Heart right ventricle (tissue), 16 donors: ENCODE measurements at places on chromosomes 2 and 18. TPM values are rescaled to one million over a fixed set of nuclear protein-coding genes. Genes with fewer than 3 reads are reported as not detected.

Gene LDLRAD4
- total RNA-seq, result 33.8 TPM

Gene CHRND
- total RNA-seq, result not detected

- no peaks in the 10 kb centered on the region for H3K36me3 ChIP-seq
- H3K4me1 ChIP-seq, result peaks cover 23% of the 10 kb centered on the region
- H3K27me3 ChIP-seq, result no peaks in the 10 kb centered on the region
- no peak overlapping the region for H3K4me3 ChIP-seq
These were observed 26.0 kb downstream of the ADRA2B start for GRCh38 chr2:96090196-96090926.

- no peaks in the 10 kb centered on the region for H3K4me1 ChIP-seq
- no peak overlapping the region for H3K4me3 ChIP-seq
- no peaks in the 10 kb centered on the region for H3K27me3 ChIP-seq
- H3K27ac ChIP-seq, result no peak overlapping the region
These were observed 191.7 kb downstream of the GBX2 start for GRCh38 chr2:235976516-235976915.

DNA sequence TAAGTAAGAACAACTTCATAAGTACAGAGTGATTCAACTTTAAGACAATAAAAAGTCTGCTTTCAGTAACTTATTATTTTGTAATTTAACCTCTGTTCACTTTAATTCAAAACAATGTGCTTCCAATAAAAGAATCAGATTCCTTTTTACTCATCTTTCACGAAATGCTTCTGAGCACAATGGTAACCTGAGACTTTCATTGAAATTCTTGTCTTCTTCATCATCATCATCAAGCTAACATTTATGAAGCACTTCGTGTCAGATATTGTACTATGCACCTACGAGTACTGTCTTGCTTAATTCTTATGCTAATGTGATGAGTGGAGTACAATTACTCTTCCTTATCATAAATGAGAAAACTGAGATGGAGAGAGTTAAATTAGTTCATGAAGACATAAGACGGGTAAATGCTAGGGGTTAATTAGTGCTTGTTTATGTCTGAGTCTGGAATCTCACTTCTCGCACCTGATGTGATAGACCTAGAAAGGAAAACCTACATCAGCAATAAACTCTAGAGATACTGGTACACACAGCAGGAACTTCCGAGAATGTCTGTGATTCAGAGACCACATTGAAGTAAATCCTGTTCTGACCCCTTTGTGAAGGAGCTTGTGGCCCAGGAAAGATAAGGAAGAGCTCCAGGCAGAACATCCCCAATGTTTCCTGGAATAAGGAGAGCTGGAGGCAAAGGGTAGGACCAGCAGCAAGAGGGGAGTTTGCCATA is 227.6 kb upstream of the ETAA1 start:
- H3K36me3 ChIP-seq, result no peaks in the 10 kb centered on the region
- no peaks in the 10 kb centered on the region for H3K27me3 ChIP-seq
- H3K27ac ChIP-seq, result no peak overlapping the region

GRCh38 chr2:53275743-53276142 is 491.9 kb upstream of the CHAC2 start:
- H3K4me3 ChIP-seq, result no peak overlapping the region
- H3K4me1 ChIP-seq, result no peaks in the 10 kb centered on the region
- H3K36me3 ChIP-seq, result no peaks in the 10 kb centered on the region
- H3K27ac ChIP-seq, result no peak overlapping the region

GRCh38 chr2:9813312-9814128 is 29.8 kb upstream of the TAF1B start:
- H3K27ac ChIP-seq, result no peak overlapping the region
- no peaks in the 10 kb centered on the region for H3K27me3 ChIP-seq
- H3K4me3 ChIP-seq, result no peak overlapping the region
- DNase-seq, result peak; percentile 76
- peaks cover 6% of the 10 kb centered on the region for H3K4me1 ChIP-seq
- no peaks in the 10 kb centered on the region for H3K36me3 ChIP-seq

GRCh38 chr2:143847257-143847656 is 672.7 kb downstream of the ZEB2 start:
- no peak overlapping the region for H3K27ac ChIP-seq
- H3K4me1 ChIP-seq, result no peaks in the 10 kb centered on the region
- no peaks in the 10 kb centered on the region for H3K36me3 ChIP-seq
- DNase-seq, result no peak
- no peaks in the 10 kb centered on the region for H3K27me3 ChIP-seq
- H3K4me3 ChIP-seq, result no peak overlapping the region

DNA sequence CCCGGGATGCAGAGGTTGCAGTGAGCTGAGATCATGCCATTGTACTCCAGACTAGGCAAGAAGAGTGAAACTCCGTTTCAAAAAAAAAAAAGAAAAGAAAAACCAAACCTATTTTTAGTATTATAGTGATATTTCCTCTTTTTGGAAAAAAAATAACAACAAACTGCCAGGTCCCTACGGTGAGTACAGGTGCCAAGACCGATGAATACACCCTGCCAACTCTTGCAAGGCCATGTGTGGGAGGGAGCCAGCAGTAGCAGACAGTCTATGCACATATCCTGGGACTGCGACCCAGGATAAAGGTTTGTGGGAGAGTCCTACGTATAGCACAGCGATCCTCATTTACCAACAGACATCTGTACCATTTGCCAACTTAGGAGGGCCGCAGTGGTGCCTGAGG is 69.6 kb upstream of the DNMT3A start:
- H3K27me3 ChIP-seq, result no peaks in the 10 kb centered on the region
- H3K4me1 ChIP-seq, result no peaks in the 10 kb centered on the region
- no peak overlapping the region for H3K27ac ChIP-seq
- DNase-seq, result no peak
- H3K4me3 ChIP-seq, result no peak overlapping the region
